Activated naive CD4-positive, alpha-beta T cell treated with anti-CD3 and anti-CD28 coated beads, Interleukin-2, amount 10 ng/mL, durations not matched to agents 7 days and 5 days (primary cell): ENCODE measurements at places on chromosomes 2 and 18.

- no peak overlapping the region for H3K27ac ChIP-seq
Observed at GRCh38 chr2:46539327-46540276, 60.2 kb downstream of the TMEM247 start.

DNA sequence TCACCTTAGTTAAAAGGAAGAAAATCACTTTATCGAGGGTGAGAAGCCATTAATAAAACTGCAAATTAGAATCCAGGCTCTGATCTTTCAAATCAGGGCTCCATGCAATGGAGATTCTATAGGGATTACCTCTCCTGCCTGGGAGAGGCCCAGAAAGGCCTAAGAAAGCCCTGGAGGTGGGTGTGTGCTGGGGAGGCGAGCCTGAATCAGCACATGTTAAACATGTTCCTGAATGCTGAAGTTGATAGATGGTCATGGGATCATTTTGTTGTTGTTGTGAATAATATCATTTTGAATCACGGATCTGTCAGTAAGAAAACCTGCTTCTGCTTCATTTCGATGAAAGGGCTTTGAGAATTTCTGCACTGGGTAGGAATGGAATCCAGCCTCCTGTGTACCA lies 254.3 kb downstream of the ACKR3 start:
- no peaks in the 10 kb centered on the region for H3K36me3 ChIP-seq
- no peak overlapping the region for H3K27ac ChIP-seq
- no peaks in the 10 kb centered on the region for H3K27me3 ChIP-seq
- no peak for DNase-seq
- H3K4me3 ChIP-seq, result no peak overlapping the region

- H3K27me3 ChIP-seq, result no peaks in the 10 kb centered on the region
- H3K4me1 ChIP-seq, result no peaks in the 10 kb centered on the region
- DNase-seq, result no peak
- no peak overlapping the region for H3K27ac ChIP-seq
- no peak overlapping the region for H3K4me3 ChIP-seq
Observed at GRCh38 chr2:33375054-33375453, 101.4 kb upstream of the RASGRP3 start.

DNA sequence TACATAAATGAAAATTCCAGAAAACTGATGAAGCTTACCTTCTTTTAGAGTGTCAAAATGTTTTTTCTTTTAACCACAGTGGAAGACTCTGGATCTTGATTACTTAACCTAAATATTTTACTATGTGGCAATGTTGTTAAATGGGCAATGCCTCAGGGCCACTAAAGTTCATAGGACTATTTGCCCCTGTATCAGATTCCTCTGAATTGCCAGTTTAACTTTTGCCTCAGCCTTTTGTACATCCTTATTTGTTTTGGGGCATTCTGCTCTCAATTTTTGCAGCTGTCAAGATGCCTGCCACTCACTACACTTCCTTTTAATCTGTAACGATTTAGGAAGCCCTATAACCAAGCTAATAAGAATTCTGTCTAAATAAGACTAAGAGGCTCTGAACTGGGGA lies 31.7 kb upstream of the SERTAD2 start:
- no peaks in the 10 kb centered on the region for H3K36me3 ChIP-seq
- no peak for DNase-seq
- no peak overlapping the region for H3K4me3 ChIP-seq
- H3K4me1 ChIP-seq, result no peaks in the 10 kb centered on the region

DNA sequence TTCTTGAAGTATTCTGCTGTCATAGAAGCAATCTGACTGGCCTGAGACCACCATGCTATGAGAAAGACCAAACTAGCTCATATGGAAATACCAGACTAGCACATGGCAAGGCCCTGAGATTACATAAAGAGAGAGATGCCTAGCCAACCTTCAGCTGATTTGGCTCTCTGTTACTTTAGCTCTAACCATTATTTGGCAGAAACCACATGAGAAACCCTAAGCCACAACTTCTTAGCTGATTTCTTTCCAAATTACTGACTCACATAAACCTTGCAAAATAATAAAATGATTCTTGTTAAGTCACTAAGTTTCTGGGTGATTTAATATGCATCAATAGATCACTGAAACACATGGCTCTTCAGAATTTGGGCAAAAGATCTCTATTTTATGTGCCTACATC lies 295.0 kb upstream of the ZNF521 start:
- no peaks in the 10 kb centered on the region for H3K36me3 ChIP-seq
- no peaks in the 10 kb centered on the region for H3K27me3 ChIP-seq
- no peak overlapping the region for H3K27ac ChIP-seq
- no peak overlapping the region for H3K4me3 ChIP-seq
- H3K4me1 ChIP-seq, result no peaks in the 10 kb centered on the region
- no peak for DNase-seq

- H3K36me3 ChIP-seq, result peaks cover 5% of the 10 kb centered on the region
- DNase-seq, result no peak
- H3K27ac ChIP-seq, result no peak overlapping the region
- H3K4me1 ChIP-seq, result no peaks in the 10 kb centered on the region
Observed at GRCh38 chr2:43349904-43350303, 123.5 kb upstream of the ZFP36L2 start.

DNA sequence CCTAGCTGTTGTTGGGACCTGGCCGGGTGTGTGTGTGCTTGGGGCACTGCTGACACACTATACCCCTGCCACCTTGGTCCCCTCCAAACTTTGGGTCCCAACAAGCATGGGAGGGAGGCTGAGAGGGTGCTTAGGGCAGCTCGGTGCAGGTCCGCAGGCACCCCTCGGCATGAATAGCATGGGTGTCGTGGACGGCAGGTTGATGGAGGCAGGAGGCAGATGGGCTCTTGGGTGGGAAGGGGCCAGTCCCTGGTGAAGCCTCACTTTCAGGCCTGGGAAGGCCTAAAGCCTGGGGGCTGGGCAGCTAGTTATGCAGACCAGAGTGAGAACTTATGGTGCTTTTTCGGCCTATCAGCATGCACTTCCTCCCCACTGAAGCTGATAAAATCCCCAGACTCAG lies 164.2 kb downstream of the CDH19 start:
- no peaks in the 10 kb centered on the region for H3K4me1 ChIP-seq
- H3K4me3 ChIP-seq, result no peak overlapping the region
- no peak overlapping the region for H3K27ac ChIP-seq

- no peaks in the 10 kb centered on the region for H3K4me1 ChIP-seq
- no peak overlapping the region for H3K27ac ChIP-seq
- no peaks in the 10 kb centered on the region for H3K36me3 ChIP-seq
Observed at GRCh38 chr2:59383473-59383872, 1142.3 kb upstream of the FANCL start.

GRCh38 chr2:62665446-62665845 lies 40.1 kb upstream of the EHBP1 start:
- DNase-seq, result no peak
- no peak overlapping the region for H3K4me3 ChIP-seq
- H3K36me3 ChIP-seq, result no peaks in the 10 kb centered on the region
- H3K27me3 ChIP-seq, result peaks cover 8% of the 10 kb centered on the region
- H3K4me1 ChIP-seq, result no peaks in the 10 kb centered on the region
- no peak overlapping the region for H3K27ac ChIP-seq

GRCh38 chr2:191711621-191712020 lies 33.7 kb downstream of the NABP1 start:
- peaks cover 4% of the 10 kb centered on the region for H3K27me3 ChIP-seq
- H3K27ac ChIP-seq, result no peak overlapping the region
- DNase-seq, result no peak
- H3K36me3 ChIP-seq, result no peaks in the 10 kb centered on the region

- no peak overlapping the region for H3K27ac ChIP-seq
- DNase-seq, result no peak
- no peak overlapping the region for H3K4me3 ChIP-seq
- no peaks in the 10 kb centered on the region for H3K27me3 ChIP-seq
- peaks cover 4% of the 10 kb centered on the region for H3K4me1 ChIP-seq
Observed at GRCh38 chr18:78630981-78631510, 348.6 kb upstream of the SALL3 start.

- no peaks in the 10 kb centered on the region for H3K4me1 ChIP-seq
- H3K36me3 ChIP-seq, result peaks cover 3% of the 10 kb centered on the region
- no peaks in the 10 kb centered on the region for H3K27me3 ChIP-seq
- no peak overlapping the region for H3K4me3 ChIP-seq
- H3K27ac ChIP-seq, result no peak overlapping the region
Observed at GRCh38 chr2:120029672-120030640, 17.1 kb downstream of the EPB41L5 start.

GRCh38 chr2:128236491-128237035 lies 82.1 kb downstream of the HS6ST1 start:
- H3K27ac ChIP-seq, result no peak overlapping the region
- no peak overlapping the region for H3K4me3 ChIP-seq
- peaks cover 3% of the 10 kb centered on the region for H3K4me1 ChIP-seq
- no peaks in the 10 kb centered on the region for H3K36me3 ChIP-seq
- no peak for DNase-seq

- no peaks in the 10 kb centered on the region for H3K4me1 ChIP-seq
- H3K4me3 ChIP-seq, result no peak overlapping the region
- no peak overlapping the region for H3K27ac ChIP-seq
- no peak for DNase-seq
Observed at GRCh38 chr2:49343638-49344037, 189.3 kb upstream of the FSHR start.

GRCh38 chr18:9825571-9826073 lies 60.2 kb upstream of the TXNDC2 start:
- H3K4me3 ChIP-seq, result no peak overlapping the region
- DNase-seq, result no peak
- H3K4me1 ChIP-seq, result no peaks in the 10 kb centered on the region
- H3K27me3 ChIP-seq, result peaks cover 7% of the 10 kb centered on the region

- H3K27ac ChIP-seq, result no peak overlapping the region
- H3K4me3 ChIP-seq, result no peak overlapping the region
- H3K4me1 ChIP-seq, result no peaks in the 10 kb centered on the region
- no peaks in the 10 kb centered on the region for H3K36me3 ChIP-seq
Observed at GRCh38 chr2:21165350-21165749, 41.6 kb downstream of the TDRD15 start.

DNA sequence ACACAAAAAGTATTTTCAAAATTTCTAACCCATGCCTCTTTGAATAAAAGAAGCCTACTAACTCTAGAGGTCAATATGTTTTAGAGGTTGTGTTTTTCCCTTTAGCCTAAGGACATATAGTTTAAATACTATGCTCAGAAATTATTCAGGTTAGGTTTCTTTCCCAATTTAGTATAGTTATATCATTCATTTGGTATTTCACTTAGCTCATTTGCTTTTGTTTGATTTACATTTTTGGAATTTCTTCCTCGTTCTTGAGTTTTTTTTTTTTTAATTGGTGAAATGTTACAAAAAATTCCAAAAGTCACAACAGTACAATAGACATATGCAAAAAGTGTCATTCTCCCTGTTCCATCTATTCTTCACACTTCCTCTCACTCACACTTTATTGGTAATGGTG lies 371.3 kb upstream of the TNP1 start:
- DNase-seq, result no peak
- peaks cover 5% of the 10 kb centered on the region for H3K27me3 ChIP-seq
- H3K4me1 ChIP-seq, result no peaks in the 10 kb centered on the region
- no peak overlapping the region for H3K4me3 ChIP-seq
- H3K27ac ChIP-seq, result no peak overlapping the region

GRCh38 chr2:23622966-23623675 lies 238.1 kb downstream of the KLHL29 start:
- H3K4me3 ChIP-seq, result no peak overlapping the region
- H3K4me1 ChIP-seq, result no peaks in the 10 kb centered on the region
- no peak overlapping the region for H3K27ac ChIP-seq
- H3K36me3 ChIP-seq, result no peaks in the 10 kb centered on the region
- no peak for DNase-seq

GRCh38 chr2:127121353-127121752 lies 14.4 kb upstream of the BIN1 start:
- H3K27me3 ChIP-seq, result peaks cover 22% of the 10 kb centered on the region
- no peaks in the 10 kb centered on the region for H3K4me1 ChIP-seq
- H3K36me3 ChIP-seq, result no peaks in the 10 kb centered on the region
- no peak overlapping the region for H3K27ac ChIP-seq
- DNase-seq, result no peak

- no peaks in the 10 kb centered on the region for H3K4me1 ChIP-seq
- H3K27ac ChIP-seq, result no peak overlapping the region
- no peaks in the 10 kb centered on the region for H3K36me3 ChIP-seq
- DNase-seq, result no peak
- H3K27me3 ChIP-seq, result peaks cover 26% of the 10 kb centered on the region
Observed at GRCh38 chr2:239026711-239027361, 179.0 kb downstream of the TWIST2 start.

DNA sequence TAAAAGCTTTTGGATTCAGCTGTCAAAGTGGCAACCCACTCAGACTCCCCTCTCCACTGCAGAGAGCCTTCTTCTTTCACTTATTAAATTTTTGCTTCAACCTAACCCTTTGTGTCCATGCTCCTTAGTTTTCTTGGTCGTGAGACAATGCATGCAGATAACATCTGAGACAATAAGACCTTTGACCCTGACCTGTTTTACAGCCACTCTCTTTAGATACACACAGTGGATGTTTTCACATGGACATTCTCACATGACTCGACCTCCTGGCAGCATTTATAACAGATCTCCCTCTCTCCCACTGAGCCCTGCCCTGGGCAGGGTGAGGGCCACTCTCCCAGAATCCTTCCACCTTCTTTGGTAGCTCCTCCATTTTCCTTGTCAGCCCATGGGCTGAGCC lies 30.4 kb upstream of the IL36G start:
- H3K4me3 ChIP-seq, result no peak overlapping the region

- no peaks in the 10 kb centered on the region for H3K36me3 ChIP-seq
- H3K27ac ChIP-seq, result no peak overlapping the region
- H3K27me3 ChIP-seq, result no peaks in the 10 kb centered on the region
- no peak for DNase-seq
- H3K4me3 ChIP-seq, result no peak overlapping the region
Observed at GRCh38 chr2:102770506-102770905, 8.7 kb downstream of the TMEM182 start.

DNA sequence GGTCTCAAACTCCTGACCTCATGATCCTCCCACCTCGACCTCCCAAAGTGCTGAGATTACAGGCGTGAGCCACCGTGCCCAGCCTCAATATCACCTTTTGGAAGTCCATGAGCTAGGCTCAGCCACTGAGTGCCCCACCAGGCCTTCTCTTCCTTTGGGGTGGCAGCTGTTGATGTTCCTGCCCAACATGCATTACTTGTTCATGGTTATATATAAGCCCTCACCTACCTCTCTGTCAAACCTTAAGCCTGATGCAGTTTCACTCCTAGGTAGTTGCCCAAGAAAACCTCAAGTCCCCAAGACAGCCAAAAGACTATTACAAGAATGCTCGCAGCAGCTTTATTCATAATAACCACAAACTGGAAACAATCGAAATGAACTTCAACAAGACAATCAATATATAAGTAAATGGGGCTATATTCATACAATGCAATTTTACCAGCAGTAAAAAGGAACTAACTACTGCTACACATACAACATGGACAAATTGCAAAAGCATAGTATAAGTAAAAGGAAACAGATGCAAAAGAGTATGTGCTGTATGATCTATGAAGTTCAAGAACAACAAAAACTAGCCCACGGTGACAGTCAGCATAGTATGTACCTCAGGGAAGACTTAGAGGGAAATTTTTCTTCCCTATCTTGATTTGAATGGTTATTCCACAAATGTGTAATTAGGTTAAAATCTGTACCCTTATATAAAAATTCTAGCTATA lies 59.6 kb upstream of the REL start:
- peaks cover 5% of the 10 kb centered on the region for H3K27me3 ChIP-seq
- H3K4me3 ChIP-seq, result no peak overlapping the region
- H3K36me3 ChIP-seq, result no peaks in the 10 kb centered on the region
- peaks cover 44% of the 10 kb centered on the region for H3K4me1 ChIP-seq
